IMR-90 (cell line): ENCODE measurements at places on chromosomes 5 and 9.

DNA sequence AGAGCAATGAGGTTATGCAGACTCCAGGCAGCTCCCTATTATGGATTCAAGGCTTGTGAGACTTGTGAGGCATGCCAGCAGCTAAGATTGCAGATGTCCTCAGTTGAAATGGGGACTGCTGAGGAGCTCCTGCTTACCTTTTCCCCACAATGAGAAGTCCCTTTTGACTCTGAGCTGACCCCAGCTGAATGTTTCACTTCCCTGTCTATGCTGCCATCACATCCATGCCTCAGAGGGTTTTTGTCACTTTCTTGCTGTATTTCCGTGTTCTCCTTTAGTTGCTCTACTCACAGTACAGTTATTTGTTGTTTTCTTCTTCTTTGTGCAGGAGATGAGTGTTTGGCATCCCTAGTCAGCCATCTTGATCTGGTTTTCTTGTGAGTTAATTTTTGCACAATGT lies 18.8 kb upstream of the OR2S2 start:
- no peak for DNase-seq
- H3K27ac ChIP-seq: no peak overlapping the region

DNA sequence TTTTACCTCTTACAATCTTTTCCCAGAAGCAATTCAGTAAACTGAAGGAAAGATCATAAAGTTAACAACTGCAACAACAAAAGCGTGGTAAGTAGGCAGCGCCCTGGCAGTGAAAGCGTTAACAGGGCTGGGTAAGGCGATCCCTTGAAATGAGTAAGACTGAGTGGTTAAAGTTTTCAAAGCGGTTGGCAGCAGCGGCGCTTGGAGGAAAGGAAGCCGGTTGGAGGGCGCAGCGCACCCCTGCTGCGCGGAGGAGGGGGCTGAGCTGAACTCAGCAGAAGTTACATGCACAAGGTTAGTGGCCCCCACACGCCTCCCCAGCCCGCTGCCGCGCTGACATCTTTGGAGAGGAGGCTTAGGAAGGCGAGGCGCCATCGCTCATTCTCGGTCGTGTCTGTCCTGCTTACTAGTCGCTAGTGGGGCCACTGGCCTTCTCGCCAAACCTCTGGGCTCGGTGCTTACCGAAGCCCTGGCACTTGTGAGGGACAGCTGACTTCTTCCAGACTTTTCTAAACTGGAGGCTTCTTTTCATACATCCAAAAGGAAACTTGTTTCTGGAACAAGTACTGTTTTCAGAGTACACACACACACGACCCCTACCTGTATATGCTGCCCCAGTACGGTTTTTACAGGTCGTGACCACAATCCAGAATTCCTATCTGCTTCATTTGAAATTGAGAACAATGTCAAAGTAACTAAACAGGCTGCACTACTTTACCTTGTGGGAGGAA lies at the start of gene SH3RF2:
Gene SH3RF2 (plus strand): TSS at position 178 of the 731 bp plus-strand sequence. CDS start 1,351 bp downstream, outside the sequence.
- H3K4me1 ChIP-seq: peaks cover 8% of the 10 kb centered on the region
- peak within 1 kb of the TSS; percentile 45 for H3K4me3 ChIP-seq
- no peaks in the 10 kb centered on the region for H3K27me3 ChIP-seq
- no peaks in the 10 kb centered on the region for H3K36me3 ChIP-seq

- H3K4me1 ChIP-seq: no peaks in the 10 kb centered on the region
- H3K27me3 ChIP-seq: no peaks in the 10 kb centered on the region
- no peak overlapping the region for H3K27ac ChIP-seq
- H3K4me3 ChIP-seq: no peak overlapping the region
Measured at GRCh38 chr9:120289098-120289497, 290.9 kb downstream of the CDK5RAP2 start.

GRCh38 chr5:88694023-88694679 lies 188.8 kb downstream of the MEF2C start:
- peaks cover 66% of the 10 kb centered on the region for H3K27me3 ChIP-seq
- H3K4me1 ChIP-seq: peaks cover 3% of the 10 kb centered on the region; the same call in 1 of the 2 replicates
- DNase-seq: no peak
- H3K36me3 ChIP-seq: no peaks in the 10 kb centered on the region

DNA sequence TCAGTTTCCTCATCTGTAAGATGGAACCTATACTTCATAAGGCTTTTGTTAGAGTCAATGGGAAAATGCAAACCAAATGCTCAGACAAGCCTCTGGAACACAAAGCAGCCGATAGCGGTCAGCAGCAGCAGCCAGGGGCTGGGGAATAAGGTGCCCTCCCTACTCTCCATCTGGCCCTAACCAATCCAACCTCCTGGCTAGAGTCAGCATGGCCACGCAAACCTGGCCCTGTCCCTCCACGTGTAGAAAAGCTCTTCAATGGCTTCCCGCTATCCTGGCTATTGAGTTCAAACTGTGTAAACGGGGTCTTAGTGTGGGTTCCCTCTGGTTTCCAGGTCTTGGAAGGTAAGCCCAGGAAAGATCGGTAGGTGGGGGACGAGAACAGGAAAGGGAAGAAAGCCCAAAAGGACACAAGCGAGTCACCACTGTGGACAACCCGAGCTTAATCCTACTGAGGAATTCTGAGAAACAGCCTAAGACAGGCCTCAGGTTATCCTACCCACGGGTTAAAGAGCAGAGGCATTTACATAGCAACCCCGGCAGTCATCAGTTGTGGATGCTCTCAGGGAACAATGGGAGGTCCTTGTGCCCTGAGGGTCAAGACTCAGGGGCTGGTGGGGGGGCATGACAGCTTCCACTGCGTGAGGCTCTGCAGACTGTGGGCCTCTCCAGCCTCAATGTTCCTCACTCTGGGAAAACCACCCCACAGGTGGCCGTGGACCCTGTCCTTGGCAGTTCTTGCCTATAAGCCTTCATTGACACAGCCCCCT lies 30.9 kb downstream of the FABP6 start:
- H3K27ac ChIP-seq: no peak overlapping the region
- peaks cover 20% of the 10 kb centered on the region for H3K4me1 ChIP-seq
- H3K36me3 ChIP-seq: peaks cover 2% of the 10 kb centered on the region
- DNase-seq: peak; percentile 12
- no peak overlapping the region for H3K4me3 ChIP-seq

- H3K36me3 ChIP-seq: no peaks in the 10 kb centered on the region
- H3K27ac ChIP-seq: no peak overlapping the region
- H3K4me3 ChIP-seq: no peak overlapping the region
- H3K27me3 ChIP-seq: no peaks in the 10 kb centered on the region
- no peaks in the 10 kb centered on the region for H3K4me1 ChIP-seq
- DNase-seq: no peak
Measured at GRCh38 chr9:1388216-1388615, 338.1 kb downstream of the DMRT2 start.

DNA sequence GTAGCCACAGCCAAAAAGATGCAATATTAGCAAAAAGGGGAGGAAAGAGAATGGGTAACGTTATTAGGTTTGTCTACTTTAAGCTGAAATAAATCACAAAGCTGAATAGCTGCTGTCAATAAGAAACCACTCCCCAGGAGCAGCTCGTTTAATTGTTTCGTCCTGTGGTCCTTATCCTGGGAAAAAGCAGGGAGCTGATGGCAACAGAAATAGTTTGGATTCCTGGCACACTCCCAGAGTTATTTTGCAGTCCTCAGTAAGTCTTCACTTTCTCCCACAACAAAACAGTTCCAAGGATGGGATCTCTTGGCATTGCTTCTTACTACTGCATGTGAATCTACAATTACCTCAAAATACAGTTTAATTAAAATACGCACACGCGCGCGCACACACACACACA lies 28.8 kb downstream of the FRMD3 start:
- no peak overlapping the region for H3K4me3 ChIP-seq
- H3K27me3 ChIP-seq: no peaks in the 10 kb centered on the region
- no peak overlapping the region for H3K27ac ChIP-seq

GRCh38 chr5:83484294-83484693 lies 12.8 kb downstream of the VCAN start:
- H3K4me3 ChIP-seq: no peak overlapping the region
- peaks cover 2% of the 10 kb centered on the region for H3K4me1 ChIP-seq
- H3K36me3 ChIP-seq: peaks cover 2% of the 10 kb centered on the region; the same call in 1 of the 2 replicates
- no peak for DNase-seq
- H3K27me3 ChIP-seq: no peaks in the 10 kb centered on the region

DNA sequence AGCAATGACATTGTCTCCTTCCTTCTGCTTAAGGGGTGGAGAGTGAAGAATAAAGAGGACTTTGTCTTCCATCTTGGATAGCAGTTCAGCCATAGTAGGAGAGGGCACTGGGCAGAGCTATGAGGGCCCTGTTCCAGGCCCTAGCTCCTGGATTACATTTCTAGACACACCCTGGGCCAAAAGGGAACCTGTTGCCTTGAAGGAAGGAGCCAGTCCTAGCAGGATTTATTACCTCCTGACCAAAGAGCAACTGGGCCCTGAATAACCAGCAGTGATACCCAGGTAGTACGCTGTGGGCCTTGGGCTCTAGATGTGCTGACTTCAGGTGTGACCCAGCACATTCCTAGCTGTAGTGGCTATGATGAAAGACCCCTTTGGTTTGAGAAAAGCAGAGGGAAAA lies 95.8 kb downstream of the RMI1 start:
- no peaks in the 10 kb centered on the region for H3K4me1 ChIP-seq
- H3K27me3 ChIP-seq: peaks cover 1% of the 10 kb centered on the region; the same call in 1 of the 2 replicates
- no peak overlapping the region for H3K4me3 ChIP-seq
- H3K27ac ChIP-seq: no peak overlapping the region

- H3K27ac ChIP-seq: no peak overlapping the region
- DNase-seq: no peak
- H3K27me3 ChIP-seq: no peaks in the 10 kb centered on the region; the same call in 1 of the 2 replicates
- H3K4me3 ChIP-seq: no peak overlapping the region
Measured at GRCh38 chr9:71822456-71822855, 54.1 kb upstream of the CEMIP2 start.

DNA sequence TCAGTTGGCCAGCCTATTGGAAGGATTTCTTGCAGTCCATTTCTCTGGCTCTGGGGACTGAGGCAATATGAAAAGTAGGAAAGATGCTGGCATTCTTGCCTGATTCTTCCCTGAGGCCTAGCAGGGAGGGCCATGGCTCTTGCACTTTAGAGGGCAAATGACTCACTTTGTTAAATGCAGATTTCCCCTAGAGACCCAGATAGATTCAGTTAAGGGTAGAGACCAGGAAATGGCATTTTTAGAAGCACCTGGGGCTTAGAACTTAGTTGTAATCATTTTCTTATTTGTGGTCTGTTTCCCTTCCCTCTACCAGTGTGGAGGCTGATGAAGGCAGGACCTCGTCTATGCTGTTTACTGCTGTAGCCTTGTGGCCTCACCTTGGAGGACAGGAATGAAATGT lies 112.8 kb upstream of the NR3C1 start:
- no peak overlapping the region for H3K4me3 ChIP-seq
- no peaks in the 10 kb centered on the region for H3K36me3 ChIP-seq
- H3K4me1 ChIP-seq: peaks cover 3% of the 10 kb centered on the region; the same call in 1 of the 2 replicates

- H3K4me3 ChIP-seq: no peak overlapping the region
- DNase-seq: no peak
- no peak overlapping the region for H3K27ac ChIP-seq
- peaks cover 70% of the 10 kb centered on the region for H3K36me3 ChIP-seq
- H3K4me1 ChIP-seq: no peaks in the 10 kb centered on the region
Measured at GRCh38 chr9:129002992-129003391, 25.1 kb downstream of the SH3GLB2 start.

DNA sequence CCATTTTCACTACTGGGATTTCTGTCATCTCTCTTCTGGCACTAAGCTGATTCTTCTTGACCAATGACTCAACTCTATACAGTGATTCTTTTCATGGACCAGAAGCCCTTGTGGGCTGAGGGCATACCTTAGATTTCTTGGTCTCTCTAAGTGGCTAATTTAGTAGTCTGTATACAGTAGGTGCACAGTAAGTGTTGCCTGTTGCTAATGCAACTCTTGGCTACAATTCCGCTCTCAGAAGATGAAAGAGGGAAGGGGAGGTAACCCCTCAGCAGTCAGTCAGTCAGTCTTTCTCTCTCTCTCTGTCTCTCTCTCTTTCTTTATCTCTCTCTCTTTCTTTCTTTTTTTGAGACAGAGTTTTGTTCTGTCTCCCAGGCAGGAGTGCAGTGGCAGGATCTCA lies 115.1 kb upstream of the PANK3 start:
- no peaks in the 10 kb centered on the region for H3K36me3 ChIP-seq
- H3K27me3 ChIP-seq: peaks cover 5% of the 10 kb centered on the region
- no peak overlapping the region for H3K4me3 ChIP-seq
- H3K27ac ChIP-seq: no peak overlapping the region
- no peak for DNase-seq
- no peaks in the 10 kb centered on the region for H3K4me1 ChIP-seq

GRCh38 chr9:106350777-106351176 lies 512.2 kb upstream of the ZNF462 start:
- H3K4me3 ChIP-seq: no peak overlapping the region
- DNase-seq: no peak
- no peak overlapping the region for H3K27ac ChIP-seq
- no peaks in the 10 kb centered on the region for H3K4me1 ChIP-seq
- no peaks in the 10 kb centered on the region for H3K27me3 ChIP-seq
- H3K36me3 ChIP-seq: no peaks in the 10 kb centered on the region

DNA sequence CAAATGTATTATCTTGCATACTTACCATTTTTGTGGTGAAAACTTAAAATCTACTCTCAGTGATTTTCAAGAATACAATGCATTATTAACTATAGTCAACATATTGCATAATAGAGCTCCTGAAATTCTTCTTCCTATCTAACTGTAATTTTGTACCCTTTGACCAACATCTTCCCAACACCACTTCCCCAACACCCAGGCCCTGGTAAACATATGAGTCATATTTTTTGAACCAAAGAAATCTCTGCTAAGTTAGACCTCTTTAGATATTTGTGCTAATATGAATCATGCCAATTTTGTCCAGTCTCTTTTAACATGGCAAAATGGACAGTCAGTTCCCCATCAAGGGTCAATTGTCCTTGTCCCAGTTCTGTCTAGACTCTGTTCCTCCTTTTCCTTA lies 18.5 kb upstream of the RGS7BP start:
- no peaks in the 10 kb centered on the region for H3K4me1 ChIP-seq
- H3K4me3 ChIP-seq: no peak overlapping the region
- H3K27ac ChIP-seq: no peak overlapping the region
